ENCODE measurements at places on chromosomes 12 and 14. TPM values are rescaled to one million over a fixed set of nuclear protein-coding genes. Genes with fewer than 3 reads are reported as not detected.
A peak's percentile ranks its signal among the peaks of the same experiment; 100 is the strongest.

GRCh38 chr12:133135747-133136146 is 5.3 kb downstream of the ZNF10 start:
- no peak for DNase-seq

DNA sequence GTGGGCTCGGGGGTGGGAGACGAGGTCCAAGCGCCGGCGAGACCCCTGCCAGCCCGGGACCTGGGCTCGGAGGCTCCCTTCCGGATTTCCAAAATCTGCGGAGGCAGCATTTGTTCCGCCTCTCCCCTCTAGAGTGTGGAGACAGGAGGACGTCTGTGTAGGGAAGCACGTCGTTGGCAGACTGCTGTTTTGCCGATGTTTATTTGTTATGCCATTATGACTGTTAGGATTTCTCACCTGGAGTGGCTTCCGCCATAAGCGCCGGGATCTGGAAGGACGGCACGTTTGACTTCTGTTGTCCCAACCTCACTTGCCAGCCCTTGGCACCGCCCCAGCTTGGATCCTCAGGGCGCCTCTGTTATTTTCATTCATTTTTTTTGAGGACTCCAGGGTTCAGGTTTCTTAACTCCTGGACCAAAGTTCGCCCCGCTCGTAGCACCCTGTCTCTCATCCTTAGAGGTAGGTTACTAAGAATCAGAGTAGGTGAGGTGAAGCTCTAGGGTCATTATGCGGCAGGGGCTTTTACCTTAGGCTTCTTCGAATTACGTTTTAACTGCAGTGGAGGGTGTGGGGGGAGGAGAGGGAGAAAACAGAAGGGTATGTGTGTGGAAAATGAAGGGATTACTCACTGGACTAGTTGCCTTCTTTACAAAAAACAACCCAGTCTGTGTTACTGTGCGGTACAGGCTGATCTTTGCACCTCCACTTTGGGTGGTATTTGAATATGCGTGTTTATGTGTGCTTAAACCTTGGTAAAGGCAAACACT is 547 bp upstream of the PYGL start:
- DNase-seq = peak; percentile 75

DNA sequence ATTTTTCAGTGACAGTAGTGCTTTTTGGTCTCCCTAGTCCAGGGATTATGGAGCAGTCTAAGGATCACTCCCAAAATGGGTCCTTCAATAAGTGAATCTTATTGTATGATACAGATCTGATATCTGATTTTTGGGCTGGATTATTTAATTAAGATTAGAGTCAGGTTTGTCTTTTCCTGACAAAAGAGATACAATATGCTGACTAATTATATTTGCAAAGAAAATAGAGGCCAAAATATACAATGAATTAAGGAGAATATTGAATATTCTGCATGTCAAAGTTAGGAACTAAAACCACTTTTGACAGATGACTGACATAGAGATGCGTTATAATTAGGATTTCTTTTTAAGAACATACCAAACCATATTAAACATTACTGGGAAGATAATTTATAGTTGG is 175.2 kb downstream of the FOXG1 start:
- no peak for DNase-seq

- DNase-seq = no peak
These were observed 41.7 kb downstream of the BLTP3B start for GRCh38 chr12:100101000-100101399.

DNA sequence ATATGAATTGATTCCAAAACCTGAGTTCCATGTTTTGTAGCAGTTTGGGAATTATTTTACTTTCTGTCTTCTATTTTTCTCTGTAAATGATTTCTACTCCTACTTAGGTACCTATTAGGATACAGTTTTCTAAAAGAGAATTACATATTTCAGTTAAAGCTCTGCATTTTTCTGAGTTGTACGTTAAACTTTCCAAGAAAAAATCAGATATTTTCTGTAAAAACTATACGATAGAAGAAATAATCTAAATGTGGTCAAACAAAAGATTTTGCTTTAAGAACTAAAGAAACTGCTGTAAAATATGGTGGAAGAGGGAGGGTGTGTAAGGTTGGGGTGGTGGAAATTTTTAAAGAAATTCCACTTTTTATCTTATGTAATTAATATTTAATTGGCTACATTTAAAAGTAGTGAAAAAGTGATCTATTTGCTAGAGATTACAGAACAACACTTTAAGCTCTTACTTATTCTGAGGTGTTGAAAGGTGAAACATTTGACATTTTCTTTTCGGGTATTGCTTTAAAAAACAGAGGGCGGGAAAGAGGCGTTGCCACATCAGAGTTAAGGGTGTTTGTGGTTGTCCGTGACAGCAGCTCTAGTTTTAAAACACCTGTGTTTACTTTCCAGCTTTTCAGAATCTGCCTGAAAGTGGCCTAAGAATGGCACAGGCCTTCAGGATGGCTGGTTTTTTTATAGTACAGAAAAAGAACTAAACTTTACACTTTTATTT is 187.3 kb downstream of the MIPOL1 start:
- no peak for DNase-seq

DNA sequence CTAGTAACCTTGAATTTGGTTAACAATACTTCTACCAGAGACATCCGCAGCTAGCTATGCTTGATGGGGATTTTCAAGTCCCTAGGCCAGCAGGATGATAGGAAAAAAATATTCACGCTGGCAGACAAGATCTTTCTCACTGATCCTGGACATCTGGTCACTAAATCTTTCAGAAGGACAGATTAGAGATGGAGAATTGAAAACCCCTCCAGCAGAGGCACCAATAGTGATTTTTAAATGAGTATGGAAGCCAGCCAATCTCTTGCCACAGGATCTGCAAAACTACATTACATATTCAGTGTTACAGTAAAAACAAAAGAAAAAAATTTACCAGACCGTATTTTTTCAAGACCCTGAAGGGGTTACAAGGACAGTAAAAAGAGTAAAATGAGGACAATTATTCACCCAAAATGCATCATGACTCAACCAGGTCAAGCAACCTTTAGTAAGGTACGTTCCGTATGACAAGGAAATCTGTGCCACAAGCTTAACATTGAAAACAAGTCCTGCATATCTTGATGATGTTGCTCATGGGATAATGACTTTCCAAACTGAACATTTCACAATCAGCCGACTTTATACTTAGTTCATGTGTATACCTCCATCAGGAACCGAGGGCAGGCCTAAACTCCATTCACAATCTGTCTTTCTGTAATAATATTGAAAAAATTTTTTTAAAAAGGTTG is 239.5 kb downstream of the GXYLT1 start:
- DNase-seq = no peak

DNA sequence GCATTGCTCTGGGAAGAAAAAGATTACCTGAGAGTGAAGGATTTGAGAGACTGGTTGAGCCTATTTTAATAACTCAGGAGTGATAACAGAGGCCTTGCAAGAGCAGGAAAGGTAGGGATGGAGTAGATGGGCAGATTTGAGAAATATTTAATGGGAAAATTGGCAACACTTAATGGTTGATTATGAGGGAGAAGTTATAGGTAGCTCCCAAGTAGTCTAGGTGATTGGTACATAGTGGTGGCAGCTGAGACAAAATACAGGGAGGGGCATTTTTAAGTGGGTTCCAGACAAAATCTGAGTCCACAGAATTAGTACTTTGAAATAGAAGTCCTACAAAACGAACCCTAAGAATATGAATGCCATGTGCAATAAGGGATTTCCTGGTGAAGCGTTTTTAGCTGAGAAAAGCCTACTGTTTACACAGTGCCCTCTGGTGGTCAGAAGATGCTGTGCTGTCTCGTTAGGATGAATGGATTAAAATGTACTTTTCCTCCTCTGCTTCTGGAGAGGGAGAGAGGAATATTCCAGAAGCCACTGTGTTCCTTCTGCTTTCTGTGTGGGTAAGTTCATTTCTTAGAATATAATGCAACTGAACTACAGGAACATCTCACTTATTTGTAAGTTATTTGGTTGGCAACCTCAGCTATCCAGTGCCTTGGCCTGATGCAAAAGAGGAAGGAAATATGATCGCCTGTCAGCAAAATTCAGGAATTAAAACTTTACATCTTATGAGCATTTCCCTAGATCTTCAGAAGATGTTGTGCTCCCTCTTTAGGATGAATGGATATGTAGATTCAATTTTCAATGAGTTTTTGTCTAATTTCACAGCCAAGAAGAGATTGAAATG is 6.5 kb downstream of the ZBTB1 start:
- DNase-seq = no peak

Gene PLD4
- not detected for total RNA-seq

- DNase-seq = no peak
These were observed 72.2 kb downstream of the FBXW8 start for GRCh38 chr12:116982791-116983411.

DNA sequence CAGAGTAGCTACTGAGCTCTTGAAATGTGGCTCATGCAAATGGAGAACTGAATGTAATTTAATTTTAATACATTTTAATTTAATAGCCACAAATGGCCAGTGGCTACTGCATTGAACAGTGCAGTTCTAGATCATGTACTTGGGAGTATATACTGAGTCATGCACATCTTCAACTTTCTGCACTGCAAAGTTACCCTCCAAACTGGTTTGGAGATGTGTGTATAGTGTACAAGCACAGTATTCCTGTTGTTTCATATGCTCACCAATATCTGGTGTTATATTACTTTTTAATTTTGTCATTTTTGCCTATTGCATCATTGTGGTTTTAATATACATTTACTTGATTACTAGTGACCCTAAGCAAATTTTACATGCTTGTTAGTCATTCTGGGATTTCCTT is 372.8 kb downstream of the NELL2 start:
- DNase-seq = no peak

GRCh38 chr12:30874455-30875321 is 51.9 kb upstream of the TSPAN11 start:
- DNase-seq = no peak

DNA sequence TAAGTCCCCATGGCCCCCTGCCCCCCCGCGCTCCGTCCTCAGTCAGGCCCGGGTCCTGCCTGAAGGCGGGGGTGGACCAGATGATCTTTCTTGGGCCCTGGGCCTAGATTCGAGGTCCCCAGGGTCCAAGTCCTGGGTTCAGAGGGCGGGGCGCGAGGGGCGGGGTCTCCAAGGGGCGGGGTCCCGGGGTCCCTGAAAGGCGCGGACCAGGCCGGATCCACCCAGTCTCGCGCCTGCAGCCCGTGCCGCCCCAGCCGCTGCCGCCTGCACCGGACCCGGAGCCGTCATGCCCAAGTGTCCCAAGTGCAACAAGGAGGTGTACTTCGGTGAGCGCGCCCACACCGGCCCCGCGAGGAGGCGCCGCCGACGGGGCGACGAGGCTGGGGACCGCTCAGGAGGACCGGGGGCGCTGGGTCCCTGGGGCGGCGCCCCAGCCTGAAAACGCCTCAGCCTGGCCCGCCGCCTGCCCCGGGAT is 325 bp downstream of the CRIP1 start:
- peak; percentile 90 for DNase-seq

- DNase-seq = no peak
These were observed 66.5 kb downstream of the LRP6 start for GRCh38 chr12:12200363-12200762.

Data from Right ventricle myocardium inferior (tissue), 1 donor.